ENCODE measurements at places on chromosomes 7 and 10.

DNA sequence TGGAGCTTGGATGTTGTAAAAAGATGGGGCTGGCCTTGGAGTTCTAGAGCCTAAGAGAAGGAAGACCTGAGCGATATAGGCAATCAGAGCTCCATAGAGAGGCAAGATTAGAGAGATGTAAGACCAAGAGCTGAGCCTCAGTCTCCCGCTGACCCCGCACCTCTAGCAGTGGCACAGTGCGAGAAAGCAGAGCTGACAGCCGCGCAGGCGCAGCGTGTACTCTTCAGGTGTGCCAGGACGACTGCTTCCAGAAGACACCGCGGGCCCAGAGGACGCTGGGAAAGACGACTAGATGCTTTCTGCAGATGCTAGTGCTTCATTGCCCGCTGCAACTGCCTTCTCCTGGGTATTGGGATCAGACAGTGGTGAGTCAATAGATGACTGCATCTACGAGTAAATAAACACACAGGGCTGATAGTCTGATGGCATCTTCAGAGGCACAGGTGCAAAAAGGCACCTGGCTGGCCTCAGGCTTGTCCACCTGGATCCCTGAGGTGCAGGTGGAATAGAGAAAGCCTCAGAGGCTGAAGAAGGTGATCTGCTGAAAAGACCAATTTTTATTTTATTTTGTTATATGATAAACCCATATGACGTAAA lies 38.1 kb upstream of the CCDC6 start:
- DNase-seq: no peak

GRCh38 chr7:129126314-129126713 lies 18.2 kb upstream of the TSPAN33 start:
- DNase-seq: no peak

DNA sequence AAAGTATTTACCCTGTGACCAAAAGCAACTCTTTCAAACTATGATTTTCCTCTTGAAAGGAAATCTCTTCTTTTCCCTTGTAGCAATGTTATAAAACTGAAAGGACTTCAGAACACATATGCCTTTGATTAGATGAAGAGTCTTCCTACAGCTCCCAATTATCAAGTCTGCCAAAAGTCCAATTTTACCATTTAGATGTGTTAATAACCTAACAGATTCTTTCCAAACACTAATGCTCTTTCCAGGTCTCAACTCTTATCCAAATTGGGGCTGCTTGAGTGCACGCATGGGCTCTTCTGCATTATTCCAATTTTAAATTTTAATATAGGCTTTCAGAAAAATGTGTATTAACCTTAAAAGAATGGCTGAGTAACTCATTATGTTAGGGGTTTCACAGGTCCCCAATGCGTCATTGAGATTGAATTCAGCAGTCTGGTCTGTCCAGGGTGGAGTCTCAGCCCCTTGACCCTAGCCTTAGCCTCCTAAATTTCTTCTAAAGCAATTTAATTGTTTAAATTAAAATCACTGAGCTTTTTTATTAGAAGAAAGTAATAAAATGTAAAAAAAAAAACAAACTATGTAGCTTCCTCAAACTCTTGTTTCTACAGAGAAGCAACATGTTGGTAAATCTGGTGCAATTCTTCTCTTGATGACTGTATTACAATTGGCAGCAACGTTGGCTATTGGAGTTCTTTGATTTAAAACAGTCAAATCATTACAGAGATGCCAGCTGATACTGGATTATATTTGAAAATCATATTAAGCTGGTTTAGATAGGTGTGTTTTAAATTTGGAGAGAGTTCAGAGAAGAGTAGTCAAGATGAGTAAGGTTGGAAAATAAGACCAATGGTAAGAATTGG lies 170.4 kb downstream of the DKK1 start:
- no peak for DNase-seq

DNA sequence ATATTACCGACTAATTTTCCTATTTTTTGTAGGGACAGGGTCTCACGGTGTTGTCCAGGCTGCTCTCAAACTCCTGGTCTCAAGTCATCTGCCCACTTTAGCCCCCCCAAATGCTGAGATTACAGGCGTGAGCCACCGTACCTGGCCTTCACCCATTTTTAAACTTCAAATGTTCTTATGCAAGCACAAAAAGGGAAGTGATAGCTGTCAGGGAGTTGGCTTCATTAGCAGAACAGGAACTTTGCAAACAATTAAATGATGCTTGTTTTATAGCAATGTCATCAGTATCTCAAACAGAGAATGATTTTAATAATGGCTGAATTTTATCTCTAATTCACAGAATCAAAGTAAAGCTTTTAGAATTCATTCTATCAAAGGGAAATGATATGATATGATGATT lies 49.8 kb upstream of the FAM171A1 start:
- DNase-seq: no peak

- DNase-seq: no peak
Observed at GRCh38 chr7:150335774-150336112, 5.7 kb downstream of the RARRES2 start.

GRCh38 chr10:96225119-96225518 lies 46.2 kb downstream of the BLNK start:
- DNase-seq: no peak

GRCh38 chr10:74612195-74612594 lies 214.2 kb upstream of the KAT6B start:
- DNase-seq: no peak

DNA sequence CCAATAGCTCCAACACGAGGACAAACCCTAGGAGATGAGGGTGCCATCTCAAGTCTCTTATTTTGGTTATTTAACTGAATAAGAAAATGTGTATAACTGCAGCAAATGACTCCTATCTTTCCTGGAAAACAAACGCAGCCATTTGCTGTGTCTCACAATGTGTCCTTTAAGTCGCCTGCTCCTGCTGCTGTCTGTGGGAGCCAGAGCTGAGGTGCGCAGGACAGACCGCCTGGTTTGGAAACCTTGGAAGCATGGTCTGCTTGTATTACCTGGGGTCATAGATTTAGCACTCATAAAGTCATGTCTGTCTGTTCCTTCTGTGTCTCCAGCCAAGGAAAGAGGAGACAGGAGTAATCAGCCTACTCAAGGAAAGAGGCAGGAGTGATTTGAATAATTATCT lies 760.2 kb downstream of the GRID1 start:
- DNase-seq: no peak

DNA sequence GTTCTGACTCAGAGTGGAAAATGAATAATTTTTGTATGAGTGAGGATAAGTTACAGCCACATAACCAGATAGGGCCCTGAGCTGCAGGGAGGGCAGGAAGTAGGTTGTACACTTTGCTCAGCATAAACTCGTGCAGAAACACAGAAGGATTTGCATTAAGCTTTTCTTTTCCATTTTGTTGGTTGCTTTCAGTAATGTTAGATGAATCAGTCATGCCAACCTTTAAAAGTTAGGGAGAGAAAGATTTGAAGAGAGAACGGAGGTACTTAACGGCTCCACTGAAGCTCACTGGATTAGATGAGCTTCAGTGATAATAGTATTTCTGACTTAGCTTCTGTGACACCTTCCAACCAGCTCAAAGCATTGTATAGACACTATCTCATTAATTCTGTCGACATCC lies 348.1 kb downstream of the GATA3 start:
- DNase-seq: no peak

GRCh38 chr10:3452173-3452626 lies 279.6 kb upstream of the PITRM1 start:
- no peak for DNase-seq

GRCh38 chr7:108138911-108139310 lies 8.8 kb upstream of the LAMB4 start:
- no peak for DNase-seq

GRCh38 chr7:52764492-52765169 lies 270.8 kb upstream of the POM121L12 start:
- DNase-seq: no peak

DNA sequence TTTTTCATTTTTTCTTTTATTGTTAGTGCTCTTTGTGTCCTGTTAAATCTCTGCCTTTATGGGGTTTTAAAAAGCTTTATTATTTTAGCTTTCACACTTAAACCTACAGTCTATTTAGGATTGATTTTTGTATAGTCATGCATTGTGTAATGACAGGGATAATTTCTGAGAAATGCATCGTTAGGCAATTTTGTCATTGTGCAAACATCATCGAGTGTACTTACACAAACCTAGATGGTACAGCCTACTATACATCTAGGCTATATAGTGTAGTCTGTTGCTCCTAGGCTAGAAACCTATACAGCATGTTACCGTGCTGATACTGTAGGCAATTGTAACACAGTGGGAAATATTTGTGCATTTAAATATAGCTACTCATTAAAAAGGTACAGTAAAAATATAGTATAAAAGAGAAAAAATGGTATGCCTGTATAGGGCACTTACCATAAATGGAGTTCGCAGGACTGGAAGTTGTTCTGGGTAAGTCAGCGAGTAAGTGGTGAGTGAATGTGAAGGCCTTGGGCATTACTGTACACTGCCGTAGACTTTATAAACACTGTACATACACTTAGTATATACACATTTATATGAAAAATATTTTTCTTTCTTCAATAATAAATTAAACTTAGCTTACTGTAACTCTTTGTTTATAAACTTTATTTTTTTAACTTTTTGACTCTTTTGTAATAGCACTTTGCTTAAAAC lies 16.0 kb downstream of the UBE2D1 start:
- DNase-seq: no peak

DNA sequence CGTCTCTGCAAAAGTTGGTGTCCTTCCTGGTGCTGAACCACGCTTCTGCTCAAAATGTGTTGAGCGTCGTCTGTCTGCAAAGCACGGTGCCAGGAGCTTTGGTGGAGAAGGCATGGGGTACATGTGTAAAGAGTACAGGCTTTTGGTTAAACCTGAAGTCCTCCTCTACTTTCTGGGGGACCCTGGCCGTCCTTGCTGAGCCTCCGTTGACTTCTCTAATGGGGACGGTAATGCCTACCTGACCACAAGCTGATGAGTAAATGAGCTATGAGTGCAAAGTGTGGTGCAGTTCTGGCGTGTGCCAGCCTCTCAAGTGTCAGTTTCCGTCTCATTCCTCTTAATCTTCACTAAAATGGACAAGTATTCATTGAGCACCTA lies 527 bp upstream of the HERPUD2 start:
- no peak for DNase-seq

DNA sequence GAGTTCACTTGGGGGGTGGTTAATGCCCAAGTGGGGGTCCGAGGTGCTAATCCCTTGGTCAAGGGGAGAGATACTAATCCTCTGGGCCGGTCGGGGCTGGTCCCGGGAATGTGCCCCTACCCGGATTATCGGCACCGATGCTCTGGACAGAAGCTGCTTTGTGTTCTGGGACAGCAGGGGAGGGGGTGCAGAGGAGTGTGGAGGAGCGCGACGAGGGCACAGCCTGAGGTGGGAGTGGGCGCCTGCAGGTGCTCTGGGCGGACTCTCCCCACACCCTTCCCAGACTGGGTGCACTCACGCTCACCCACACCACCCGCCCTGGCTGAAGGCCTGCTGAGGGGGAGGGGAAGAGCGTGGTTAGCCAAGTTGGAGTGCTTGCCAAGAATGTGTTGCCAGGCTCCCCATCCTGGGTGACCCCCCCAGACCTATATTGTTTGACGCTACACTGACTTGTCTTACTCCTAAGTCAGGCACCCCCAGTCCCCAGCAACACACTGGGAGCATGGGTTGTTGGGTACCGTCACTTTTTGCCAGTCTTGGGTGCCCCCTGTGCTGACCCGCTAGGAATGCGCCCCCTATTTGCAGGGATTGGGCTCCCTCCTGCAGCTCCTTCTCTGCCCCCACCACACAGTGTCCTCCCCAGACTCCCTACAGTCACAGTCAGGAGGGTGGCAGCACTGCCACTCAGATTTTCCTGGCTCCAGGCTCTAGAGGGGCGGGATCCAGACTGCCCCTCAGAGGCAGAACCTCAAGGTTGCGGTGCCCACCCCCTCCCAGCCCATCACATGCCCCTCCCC lies 1.2 kb downstream of the SLC4A2 start:
- DNase-seq: no peak

GRCh38 chr10:82394122-82394521 lies 519.1 kb downstream of the NRG3 start:
- no peak for DNase-seq

GRCh38 chr7:43591558-43592180 lies 8.8 kb downstream of the STK17A start:
- DNase-seq: no peak

- no peak for DNase-seq
Observed at GRCh38 chr7:7921830-7922229, 46.8 kb upstream of the GLCCI1 start.

GRCh38 chr7:154640266-154640865 lies 362.6 kb downstream of the PAXIP1 start:
- no peak for DNase-seq

- no peak for DNase-seq
Observed at GRCh38 chr7:81333004-81333403, 414.2 kb upstream of the SEMA3C start.

DNA sequence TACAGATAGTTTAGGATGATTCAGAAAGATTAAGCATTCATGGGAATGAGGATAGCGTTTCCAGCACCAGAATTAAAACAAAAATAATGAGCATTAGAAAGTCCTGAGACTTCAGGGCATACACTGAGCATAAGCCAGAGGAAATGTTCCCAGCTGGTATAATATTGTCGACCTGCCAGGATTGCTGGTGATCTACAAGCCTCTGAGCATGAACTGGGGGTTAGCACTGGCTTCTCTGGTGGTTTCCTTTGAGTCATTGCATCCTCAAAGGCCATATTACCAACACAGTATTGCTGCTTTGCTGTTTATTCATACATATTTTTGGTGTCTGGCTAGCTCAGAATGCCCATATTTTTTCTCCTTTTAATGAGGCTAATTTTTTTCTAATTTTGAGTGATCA lies 10.7 kb upstream of the ATRNL1 start:
- no peak for DNase-seq

GRCh38 chr10:18214691-18215563 lies 74.7 kb downstream of the CACNB2 start:
- DNase-seq: no peak

DNA sequence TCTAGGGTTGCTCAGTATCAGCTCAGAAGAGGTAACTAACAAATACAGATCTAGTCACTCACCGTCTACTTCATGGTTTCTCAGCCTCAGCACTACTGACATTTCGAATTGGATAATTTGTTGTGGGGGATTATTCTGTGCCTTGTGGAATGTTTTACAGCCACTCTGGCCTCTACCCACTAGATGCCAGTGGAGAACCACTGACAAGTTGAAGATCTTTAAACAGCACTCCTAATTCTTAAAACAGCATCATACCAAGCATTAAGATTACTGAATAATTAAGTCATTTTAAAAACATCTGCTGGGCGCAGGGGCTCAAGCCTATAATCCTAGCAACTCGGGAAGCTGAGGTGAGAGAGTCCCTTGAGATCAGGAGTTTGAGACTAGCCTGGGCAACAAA lies 82.6 kb downstream of the UPF2 start:
- no peak for DNase-seq

GRCh38 chr10:77685432-77685831 lies 47.8 kb upstream of the KCNMA1 start:
- no peak for DNase-seq

- no peak for DNase-seq
Observed at GRCh38 chr7:22811746-22812280, 10.8 kb downstream of the TOMM7 start.
